ENCODE measurements at places on chromosomes 4 and X. TPM values are rescaled to one million over a fixed set of nuclear protein-coding genes. Genes with fewer than 3 reads are reported as not detected.

- DNase-seq, result no peak
Measured at GRCh38 chr4:15894921-15895916, 43.3 kb downstream of the FGFBP1 start.

- peak; percentile 83 for DNase-seq
Measured at GRCh38 chr4:181030961-181031360, 1212.2 kb upstream of the TENM3 start.

GRCh38 chrX:15646543-15646942 lies 18.1 kb downstream of the CLTRN start:
- no peak for DNase-seq

GRCh38 chr4:185276036-185276435 lies 66.6 kb downstream of the SNX25 start:
- DNase-seq, result peak; percentile 23

- no peak for DNase-seq
Measured at GRCh38 chrX:109685656-109686078, 47.4 kb downstream of the ACSL4 start.

DNA sequence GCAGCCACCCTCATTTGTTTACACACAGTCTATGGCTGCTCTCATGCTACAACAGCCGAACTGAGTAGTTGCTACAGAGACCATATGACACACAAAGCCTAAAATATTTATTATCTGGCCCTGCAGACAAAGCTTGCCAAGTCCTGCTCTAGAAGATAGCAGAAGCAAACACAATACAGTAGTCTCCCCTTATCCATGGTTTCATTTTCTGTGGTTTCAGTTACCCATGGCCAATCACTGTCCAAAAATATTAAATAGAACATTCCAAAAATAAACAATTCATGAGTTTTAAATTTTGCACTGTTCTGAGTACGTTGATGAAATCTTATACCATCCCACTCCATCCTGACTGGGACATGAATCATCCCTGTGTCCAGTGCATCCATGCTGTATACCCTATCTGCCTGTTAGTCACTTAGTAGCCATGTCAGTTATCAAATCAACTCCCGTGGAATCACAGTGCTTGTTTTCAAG lies 40.2 kb upstream of the ZNF81 start:
- peak; percentile 13 for DNase-seq

GRCh38 chr4:175238827-175239517 lies 320.8 kb downstream of the ADAM29 start:
- no peak for DNase-seq

DNA sequence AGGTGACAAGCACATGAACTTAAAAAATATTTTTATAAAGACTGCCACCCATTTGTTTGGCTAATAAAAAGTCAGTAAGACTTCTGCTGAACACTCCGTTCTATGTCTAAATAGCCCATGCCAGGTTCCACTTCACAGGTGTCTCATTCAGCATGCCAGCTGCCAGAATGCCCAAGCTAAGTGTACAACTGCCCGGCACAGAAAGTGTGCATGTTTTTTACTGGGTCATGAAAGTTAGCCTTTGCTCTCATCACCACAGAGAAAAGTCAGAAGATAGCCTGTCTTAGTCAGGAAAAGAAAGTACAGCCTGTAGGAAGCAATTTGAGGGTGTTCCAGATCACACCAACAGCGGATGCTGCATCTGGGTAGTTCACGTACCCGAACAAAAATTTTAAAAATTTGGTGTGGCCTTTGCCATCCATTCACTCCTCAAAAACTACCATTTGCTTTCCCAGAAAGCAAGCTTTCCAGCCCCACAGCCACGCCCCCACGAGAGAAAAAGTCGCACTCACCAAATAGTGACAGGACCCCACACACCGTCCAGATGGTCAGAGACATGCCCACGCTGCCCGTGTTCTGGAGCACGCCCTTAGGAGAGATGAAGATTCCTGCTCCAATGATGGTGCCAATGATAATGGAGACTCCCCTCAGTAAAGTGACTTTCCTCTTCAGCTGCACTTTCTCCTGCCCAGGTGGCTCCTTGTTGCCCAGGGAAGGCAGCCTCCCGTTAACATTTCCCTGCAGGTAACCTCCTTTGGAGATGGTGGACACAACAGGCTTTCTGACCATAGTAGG lies 671 bp downstream of the SLC7A11 start:
- peak; percentile 49 for DNase-seq

DNA sequence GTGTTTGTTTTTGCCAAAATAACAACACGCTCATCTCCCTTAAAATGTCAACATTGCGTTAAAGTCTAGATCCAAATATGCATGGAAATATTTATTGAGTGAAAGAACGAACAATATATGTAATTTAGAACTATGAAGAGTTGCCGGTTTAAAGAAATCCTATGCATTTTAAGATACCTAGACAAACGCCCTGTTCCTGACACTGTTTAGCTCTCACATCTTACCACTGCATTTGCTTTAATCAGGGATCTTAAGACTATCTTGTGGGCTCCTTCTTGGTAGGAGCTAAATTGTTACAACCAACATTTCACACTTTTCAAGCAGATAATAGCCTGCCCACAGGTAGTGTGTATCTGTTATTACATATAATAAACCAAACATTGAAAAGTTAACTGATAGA lies 96.6 kb upstream of the RPS6KA3 start:
- no peak for DNase-seq

GRCh38 chrX:136906921-136907510 lies 26.5 kb upstream of the RBMX start:
- no peak for DNase-seq

DNA sequence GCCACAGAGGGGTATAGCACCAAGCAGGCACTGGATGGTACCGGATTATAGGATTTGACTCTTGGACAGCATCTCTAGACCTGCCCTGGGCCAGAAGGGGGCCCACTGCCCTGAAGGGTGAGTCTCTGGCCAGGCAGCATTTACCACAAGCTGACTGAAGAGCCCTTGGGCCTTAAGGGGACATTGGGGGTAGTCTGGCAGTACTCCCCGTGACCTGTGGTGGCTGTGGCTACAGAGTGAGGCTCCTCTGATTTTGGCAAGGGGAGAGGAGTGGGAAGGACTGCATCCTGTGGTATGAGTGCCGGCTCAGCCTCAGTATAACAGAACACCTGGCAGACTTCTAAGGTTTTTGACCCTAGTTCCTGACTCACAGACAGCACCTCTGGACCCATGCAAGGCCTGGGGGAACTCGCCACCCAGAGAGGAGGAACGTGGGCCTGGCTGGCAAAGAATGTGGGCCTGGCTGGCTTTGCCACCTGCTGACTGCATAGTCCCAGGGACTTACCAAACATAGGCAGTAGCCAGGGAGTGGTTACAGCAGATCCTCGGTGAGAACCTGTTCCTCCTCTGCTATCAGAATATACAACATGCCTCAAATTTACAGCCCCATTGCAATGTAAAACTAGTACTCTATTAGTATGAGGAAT lies 48.1 kb downstream of the ABCB7 start:
- DNase-seq, result no peak

DNA sequence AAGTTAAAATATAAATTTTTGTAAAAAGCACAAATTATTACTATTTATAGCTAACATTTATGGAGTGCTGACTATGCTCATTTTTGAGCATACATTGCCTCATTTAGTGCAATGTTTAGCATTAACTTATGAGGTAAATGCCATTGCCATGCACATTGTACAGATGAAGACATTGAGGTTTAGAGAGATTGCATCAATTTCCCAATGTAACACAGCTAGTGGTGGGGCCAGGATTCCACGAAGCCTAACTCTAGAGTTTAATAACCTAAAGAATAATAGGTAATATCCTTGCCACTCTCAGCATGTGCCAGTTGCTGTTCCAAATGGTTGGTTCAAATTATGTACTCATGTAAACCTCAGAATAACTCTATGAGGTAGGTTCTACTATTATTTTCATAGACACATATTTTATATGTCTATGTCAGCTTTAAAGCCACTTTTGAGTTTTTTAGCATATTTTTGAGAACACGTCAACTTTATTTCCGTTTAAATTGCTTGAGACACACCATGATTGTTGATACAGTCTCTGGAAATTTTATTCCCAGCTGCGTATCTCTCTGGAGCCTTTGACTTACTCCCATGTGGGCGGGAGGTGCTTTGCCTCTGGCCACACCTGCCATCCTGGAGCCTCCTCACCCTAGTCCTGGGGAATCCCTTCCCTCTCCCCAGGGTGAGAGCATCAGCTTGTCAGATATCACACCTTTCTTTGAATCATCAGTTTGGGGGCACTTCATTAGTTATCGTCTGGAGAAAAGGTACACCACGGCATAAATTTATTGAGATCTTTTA lies 10.8 kb upstream of the ADH1A start:
- no peak for DNase-seq

GRCh38 chr4:187547316-187547715 lies 448.3 kb upstream of the ZFP42 start:
- no peak for DNase-seq

GRCh38 chr4:116866106-116866505 lies 219.3 kb downstream of the TRAM1L1 start:
- peak; percentile 12 for DNase-seq

DNA sequence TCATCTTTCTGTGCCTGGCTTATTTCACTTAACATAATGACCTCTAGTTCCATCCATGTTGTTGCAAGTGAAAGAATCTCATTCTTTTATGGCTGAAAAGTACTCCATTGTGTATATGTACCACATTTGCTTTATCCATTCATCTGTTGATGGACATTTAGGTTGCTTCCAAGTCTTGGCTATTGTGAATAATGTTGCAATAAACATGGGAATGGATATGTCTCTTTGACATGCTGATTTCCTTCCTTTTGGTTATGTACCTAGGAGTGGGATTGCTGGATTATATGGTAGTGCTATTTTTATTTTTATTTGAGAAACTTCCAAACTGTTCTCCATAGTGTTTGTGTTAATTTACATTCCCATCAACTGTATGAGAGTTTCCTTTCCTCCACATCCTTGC lies 71.2 kb downstream of the TACR3 start:
- DNase-seq, result no peak

- DNase-seq, result no peak
Measured at GRCh38 chr4:170106900-170107299, 17.1 kb upstream of the AADAT start.

- DNase-seq, result no peak
Measured at GRCh38 chrX:13733506-13733905, 914 bp downstream of the TRAPPC2 start.

DNA sequence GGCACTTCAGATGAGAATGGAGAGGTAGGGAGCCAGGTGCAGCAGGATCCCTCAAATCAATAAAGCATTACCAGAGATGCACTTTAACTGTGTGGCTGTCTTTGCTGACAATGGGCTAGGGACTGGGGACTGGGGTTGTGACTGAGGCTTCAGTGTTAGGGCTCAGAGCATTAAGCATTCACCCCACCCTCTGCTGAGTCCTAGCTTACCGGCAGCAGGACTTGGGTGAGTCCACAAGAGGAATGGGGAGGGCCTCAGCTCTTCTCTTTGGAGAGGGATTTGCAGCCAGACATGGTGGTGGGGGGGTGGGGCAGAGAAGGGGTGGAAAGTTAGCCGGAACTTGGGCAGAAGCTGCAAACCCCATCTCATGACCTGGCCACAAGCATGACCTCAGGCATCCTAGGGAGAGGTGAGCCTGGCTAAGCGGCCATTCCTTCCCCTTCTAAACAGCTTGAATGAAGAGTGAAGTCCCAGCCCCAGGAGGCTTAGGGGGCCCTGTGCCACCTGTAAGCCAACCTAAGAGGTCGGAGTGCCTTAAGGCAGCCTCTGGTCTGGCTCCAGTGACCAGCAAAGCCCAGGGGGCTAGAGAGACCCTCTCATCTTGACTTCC lies 78.4 kb downstream of the STARD8 start:
- DNase-seq, result no peak

DNA sequence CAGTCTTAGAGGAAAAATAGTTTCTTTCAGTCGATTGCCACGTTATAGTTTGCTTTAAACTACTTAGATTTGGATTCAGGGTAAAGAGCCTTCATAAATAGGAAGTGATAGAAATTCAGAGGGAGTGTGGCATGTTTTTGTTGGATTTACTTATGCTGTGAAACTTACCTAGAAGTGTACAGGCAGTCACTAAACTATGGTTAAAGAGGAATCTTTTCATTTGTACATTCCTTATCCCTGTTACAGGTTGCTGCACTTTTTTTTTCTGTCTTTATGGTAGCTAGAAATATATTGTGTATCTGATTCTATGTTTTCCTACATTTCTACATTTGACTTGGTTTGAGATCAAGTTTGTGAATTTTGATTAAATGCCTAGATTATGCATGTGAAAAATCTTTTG lies 19.1 kb downstream of the WWC2 start:
- DNase-seq, result no peak

GRCh38 chr4:77123411-77123810 lies 33.6 kb upstream of the CCNG2 start:
- no peak for DNase-seq

DNA sequence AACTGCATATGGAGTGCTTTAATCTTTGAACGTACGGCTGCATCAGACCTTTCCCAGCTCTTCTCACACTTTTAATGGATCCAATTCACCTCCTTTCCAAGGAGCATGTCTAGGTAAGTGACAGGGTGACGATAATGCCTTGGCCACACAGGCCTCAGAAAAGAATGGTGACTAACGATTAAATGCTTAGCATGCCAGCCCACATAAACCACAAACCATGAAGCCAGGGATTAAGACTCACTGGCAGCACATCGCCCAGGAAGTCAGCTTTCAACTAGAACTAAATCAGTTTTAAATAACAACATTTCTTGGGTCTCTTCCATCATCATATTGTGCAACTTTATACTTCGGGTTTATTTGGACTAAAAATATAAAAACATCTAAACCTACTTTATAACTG lies 28.7 kb downstream of the INPP4B start:
- DNase-seq, result peak; percentile 94

- DNase-seq, result peak; percentile 73
Measured at GRCh38 chr4:110361921-110362320, 114.0 kb upstream of the ENPEP start.

- DNase-seq, result peak; percentile 9
Measured at GRCh38 chrX:4570151-4570550, 856.7 kb upstream of the PRKX start.

- DNase-seq, result no peak
Measured at GRCh38 chrX:65610481-65610880, 57.0 kb upstream of the MSN start.

The ERCC6L gene
- total RNA-seq, result 19.0 TPM

The HSFX1 gene
- 0.19 TPM for total RNA-seq

The TMEM47 gene
- 0.12 TPM for total RNA-seq

The MAB21L2 gene
- not detected for total RNA-seq

The CLDN2 gene
- total RNA-seq, result not detected

The ARSJ gene
- total RNA-seq, result 6.5 TPM

The AMOT gene
- 3.2 TPM for total RNA-seq

The ASB12 gene
- total RNA-seq, result not detected

The TLR6 gene
- 8.1 TPM for total RNA-seq

The SPANXD gene
- not detected for total RNA-seq

The PWWP3B gene
- total RNA-seq, result not detected

The XK gene
- 2.0 TPM for total RNA-seq

The ADAMTS3 gene
- total RNA-seq, result 0.19 TPM

The CXCL3 gene
- total RNA-seq, result not detected

The MSX1 gene
- 6.0 TPM for total RNA-seq

The ANXA10 gene
- total RNA-seq, result 1.2 TPM
